Stimulated activated CD4-positive, alpha-beta T cell treated with anti-CD3 and anti-CD28 coated beads, Interleukin-15, amount 100 ng/mL, for 1 hour (primary cell): ENCODE measurements at places on chromosomes 6 and 20.

- no peak for DNase-seq
These were observed 134.2 kb downstream of the TRIM27 start for GRCh38 chr6:28789553-28790083.

DNA sequence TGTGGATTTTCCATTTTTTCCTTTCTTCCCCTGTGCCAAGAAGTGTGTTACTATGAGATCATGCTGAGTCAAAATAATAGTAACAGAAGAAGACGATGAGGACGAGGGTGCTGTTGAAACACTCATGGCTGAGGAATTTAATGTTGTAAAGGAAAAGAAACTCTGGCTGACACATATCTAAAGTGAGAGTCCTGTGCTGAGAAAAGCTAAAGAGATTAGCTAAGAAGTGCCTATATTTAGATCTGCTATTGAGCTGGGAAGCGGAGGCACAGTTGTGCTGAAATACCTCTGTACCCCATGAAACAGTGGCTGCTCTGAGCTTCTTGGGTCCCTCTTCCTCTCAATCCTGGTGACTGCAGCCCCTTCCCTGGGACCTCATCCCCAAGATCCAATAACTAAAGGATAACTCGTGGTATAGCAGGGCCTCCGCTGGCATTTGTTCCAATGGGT lies 1.1 kb upstream of the SYTL3 start:
- no peak for DNase-seq

DNA sequence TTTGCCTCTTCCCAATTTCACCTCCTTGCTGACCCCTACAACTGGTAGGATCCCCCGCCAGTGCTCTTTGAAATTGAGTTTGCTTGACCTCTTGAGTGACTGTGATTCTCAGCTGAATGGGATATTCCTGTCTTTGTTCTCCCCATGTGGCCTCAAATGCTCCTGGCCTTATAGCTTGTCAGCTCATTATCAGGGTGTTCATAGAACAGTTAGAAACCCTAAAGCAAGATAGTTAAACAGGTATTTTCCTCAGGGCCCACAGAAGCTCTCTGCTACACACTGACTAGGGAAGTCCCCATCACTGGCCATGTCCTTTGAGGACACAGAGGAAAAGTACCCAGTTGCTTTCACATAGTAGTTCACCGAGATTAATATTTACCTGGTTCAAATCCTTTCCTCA lies 211.5 kb upstream of the DTNBP1 start:
- no peak for DNase-seq

DNA sequence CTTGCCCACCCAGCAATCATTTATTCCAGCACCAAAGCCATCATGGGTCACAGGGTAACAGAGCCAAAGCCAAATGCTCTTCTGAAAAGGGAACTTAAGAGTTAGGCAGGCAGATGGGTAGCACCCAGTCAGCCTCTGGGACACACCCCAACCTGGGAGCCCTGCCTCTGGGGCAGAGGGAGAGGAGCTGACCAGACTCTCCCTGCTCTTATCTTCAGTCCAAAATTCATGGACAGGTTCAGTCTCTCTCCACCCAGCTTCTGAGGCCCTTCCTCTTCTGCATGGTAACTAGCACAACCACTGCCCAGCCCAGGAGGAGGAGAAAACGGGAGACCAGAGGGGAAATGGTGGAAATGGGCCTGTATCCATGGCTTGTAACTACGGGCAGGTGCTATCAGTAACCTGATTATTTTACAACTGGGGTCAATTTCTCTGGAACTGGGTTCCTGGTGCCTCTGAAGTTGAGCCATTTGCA lies 105.4 kb downstream of the NOL4L start:
- no peak for DNase-seq

- DNase-seq = no peak
These were observed 2.0 kb upstream of the ACTL10 start for GRCh38 chr20:33664762-33665144.

GRCh38 chr6:77424761-77425160 lies 38.5 kb downstream of the HTR1B start:
- DNase-seq = no peak

GRCh38 chr6:56999049-56999448 lies 44.1 kb downstream of the BEND6 start:
- DNase-seq = no peak

- DNase-seq = no peak
These were observed 16.4 kb downstream of the CST8 start for GRCh38 chr20:23507346-23507745.

DNA sequence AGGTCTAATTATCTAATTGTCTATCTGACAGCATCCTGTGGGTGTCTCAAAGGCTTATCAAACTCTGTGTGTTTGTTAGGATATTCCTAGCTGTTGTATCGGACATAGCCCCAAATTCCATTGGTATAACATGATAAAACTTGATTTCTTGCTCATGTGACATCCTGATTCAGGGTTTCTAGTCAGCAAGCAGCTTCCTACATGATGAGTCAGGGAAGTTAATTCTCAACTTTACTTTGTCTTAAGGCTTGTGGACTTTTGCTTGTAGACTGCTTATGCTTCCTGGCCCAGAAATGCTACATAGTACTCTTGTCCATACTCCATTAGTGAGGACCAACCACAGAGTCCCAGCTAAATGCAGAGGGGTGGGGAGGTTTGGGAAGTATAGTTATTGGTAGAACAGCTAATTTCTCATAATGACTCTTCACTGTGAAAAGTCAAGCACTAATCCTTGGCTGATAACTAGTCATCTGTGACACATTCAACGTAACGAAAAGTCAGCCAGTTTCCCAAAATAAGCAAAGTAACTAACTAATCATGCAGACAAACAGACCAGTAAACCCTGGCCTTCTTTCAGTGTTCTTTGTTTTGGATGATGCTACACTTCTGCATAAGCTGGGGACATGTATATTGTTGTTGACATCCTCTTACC lies 25.8 kb downstream of the NKAIN2 start:
- no peak for DNase-seq

- DNase-seq = no peak
These were observed 206.3 kb downstream of the PREX1 start for GRCh38 chr20:48621376-48622078.

DNA sequence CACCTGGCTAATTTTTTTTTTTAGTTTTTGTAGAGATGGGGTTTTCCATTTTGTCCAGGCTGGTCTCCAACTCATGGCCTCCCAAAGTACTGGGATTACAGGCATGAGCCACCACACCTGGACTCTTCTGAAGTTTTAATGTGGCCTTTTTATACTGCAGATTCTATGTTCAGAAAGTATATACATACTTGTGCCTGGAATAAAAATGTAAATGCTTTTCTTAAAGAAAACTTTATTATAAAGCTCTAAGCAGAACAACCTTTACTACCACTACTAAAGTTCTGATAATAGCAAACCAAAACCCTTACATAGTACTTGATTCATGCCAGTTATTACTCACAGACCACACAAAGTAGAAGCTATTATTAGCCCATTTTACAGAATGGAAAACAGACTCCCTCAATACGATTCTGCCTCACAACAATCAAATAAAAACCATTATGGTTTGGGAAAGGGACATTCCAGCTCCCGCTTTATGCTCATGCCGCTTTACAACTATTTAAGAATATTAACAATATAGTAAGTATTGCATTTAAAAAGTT lies 5.3 kb downstream of the PHIP start:
- DNase-seq = no peak

DNA sequence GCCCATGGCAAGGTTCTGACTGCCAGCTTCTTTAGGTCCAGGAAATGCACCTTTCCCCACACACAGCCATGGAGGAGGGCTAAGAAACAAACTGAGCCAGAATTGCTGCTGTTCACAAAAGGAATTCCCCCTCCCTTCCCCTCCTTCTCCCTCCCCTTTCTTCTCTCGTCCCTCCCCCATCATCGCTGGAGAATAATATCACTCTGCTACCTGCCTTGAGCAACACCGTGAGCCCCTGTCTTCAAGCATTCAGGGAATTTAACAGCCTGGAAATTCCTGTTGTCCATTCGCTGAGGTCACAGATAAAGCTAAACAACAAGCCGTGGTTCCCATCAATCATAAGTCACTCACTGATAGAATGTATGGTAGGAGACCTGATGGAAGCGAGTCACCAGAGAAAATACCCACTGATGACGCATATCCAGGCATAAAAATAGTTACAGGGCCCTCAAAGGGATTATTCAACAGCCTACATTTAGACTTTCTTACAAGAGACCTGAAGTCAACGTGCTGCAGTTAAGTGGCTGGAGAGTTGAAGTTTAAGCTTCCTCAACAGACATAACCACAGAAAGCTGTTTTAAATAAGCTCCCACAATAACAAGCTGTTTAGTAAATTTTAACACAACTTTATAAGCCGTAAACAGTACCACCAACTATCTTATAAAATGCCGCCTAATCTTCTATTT lies 59.7 kb downstream of the HIVEP2 start:
- no peak for DNase-seq

DNA sequence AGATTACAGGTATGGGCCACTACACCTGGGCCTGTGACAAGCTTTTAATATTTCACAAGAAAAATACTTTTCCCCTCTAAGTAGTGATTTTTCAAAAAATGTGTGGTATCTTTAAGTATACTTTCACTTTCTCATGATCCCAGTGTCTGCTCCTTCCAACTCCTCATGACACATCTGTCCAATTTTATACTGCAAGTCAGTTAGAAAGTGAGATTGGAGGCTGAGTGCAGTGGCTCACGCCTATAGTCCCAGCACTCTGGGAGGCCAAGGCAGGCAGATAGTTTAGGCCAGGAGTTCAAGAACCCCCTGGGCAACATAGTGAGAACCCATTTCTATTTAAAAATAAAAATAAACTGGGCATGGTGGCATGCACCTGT lies 20.2 kb downstream of the PIM1 start:
- DNase-seq = no peak
